Thymus (tissue), 14 donors: ENCODE measurements at places on chromosomes 5 and 9.

GRCh38 chr9:76827296-76828080 lies 63.2 kb downstream of the PCA3 start:
- no peak overlapping the region for H3K27ac ChIP-seq
- H3K36me3 ChIP-seq = no peaks in the 10 kb centered on the region
- no peak overlapping the region for H3K4me3 ChIP-seq
- H3K4me1 ChIP-seq = no peaks in the 10 kb centered on the region
- DNase-seq = no peak

- H3K36me3 ChIP-seq = peaks cover 26% of the 10 kb centered on the region
- H3K4me1 ChIP-seq = no peaks in the 10 kb centered on the region
- no peak overlapping the region for H3K27ac ChIP-seq
- H3K27me3 ChIP-seq = no peaks in the 10 kb centered on the region
- no peak for DNase-seq
- no peak overlapping the region for H3K4me3 ChIP-seq
These were observed 415.4 kb downstream of the KDM4C start for GRCh38 chr9:7173139-7173538.

GRCh38 chr5:116521173-116521872 lies 53.3 kb downstream of the SEMA6A start:
- no peak overlapping the region for H3K4me3 ChIP-seq
- H3K36me3 ChIP-seq = no peaks in the 10 kb centered on the region
- peaks cover 2% of the 10 kb centered on the region for H3K4me1 ChIP-seq

GRCh38 chr9:83334320-83334719 lies 203.9 kb downstream of the FRMD3 start:
- no peaks in the 10 kb centered on the region for H3K36me3 ChIP-seq
- no peak overlapping the region for H3K27ac ChIP-seq
- no peaks in the 10 kb centered on the region for H3K4me1 ChIP-seq

GRCh38 chr9:83477571-83477970 lies 60.6 kb downstream of the FRMD3 start:
- no peaks in the 10 kb centered on the region for H3K27me3 ChIP-seq
- H3K4me3 ChIP-seq = no peak overlapping the region
- no peaks in the 10 kb centered on the region for H3K36me3 ChIP-seq
- DNase-seq = no peak

DNA sequence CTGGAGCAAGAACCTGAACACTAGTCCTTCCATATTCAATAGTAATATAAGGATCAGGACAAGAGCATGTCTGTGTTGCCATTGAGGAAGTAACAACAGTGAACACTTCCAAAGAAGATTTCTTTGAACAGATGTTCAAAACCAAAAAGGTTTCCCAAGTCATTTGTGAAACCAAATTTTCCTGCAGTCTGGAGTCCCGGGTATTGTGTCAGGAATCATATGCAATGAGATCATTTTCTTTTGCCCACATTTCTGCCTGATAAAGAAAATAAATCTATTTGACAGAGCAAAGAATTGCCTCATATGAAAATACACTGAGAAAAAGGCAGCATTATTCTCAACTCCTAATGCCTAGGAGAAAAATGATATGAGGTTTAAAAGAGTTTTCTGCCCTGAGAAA lies 151.7 kb downstream of the SNX18 start:
- H3K27me3 ChIP-seq = no peaks in the 10 kb centered on the region
- H3K4me1 ChIP-seq = peaks cover 3% of the 10 kb centered on the region
- no peak for DNase-seq
- no peak overlapping the region for H3K27ac ChIP-seq
- no peaks in the 10 kb centered on the region for H3K36me3 ChIP-seq
- no peak overlapping the region for H3K4me3 ChIP-seq

DNA sequence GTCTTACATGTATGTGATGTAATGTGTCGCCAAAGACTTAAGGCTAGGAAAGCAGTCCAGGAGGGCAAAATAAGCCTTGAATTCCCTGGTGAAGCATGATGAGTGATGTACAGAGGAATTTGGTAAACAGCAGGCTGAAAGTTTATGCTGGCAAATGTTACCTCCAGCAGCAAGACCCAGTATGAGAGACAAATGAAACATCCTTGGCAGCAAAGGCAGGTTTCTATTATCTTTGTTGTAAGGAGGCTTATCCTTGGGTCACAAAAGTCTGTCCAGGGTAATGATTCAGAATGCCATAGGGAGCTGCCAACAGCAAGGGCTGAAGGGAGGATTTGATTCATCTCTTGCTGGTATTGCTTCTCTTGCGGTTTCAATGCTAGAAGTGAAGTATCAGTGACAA lies 75.9 kb upstream of the HTR4 start:
- no peak for DNase-seq
- no peaks in the 10 kb centered on the region for H3K36me3 ChIP-seq
- H3K27ac ChIP-seq = no peak overlapping the region
- H3K4me3 ChIP-seq = no peak overlapping the region
- H3K27me3 ChIP-seq = no peaks in the 10 kb centered on the region
- H3K4me1 ChIP-seq = no peaks in the 10 kb centered on the region

- H3K4me1 ChIP-seq = peaks cover 27% of the 10 kb centered on the region
- peaks cover 21% of the 10 kb centered on the region for H3K36me3 ChIP-seq
- DNase-seq = peak; percentile 61
- peaks cover 13% of the 10 kb centered on the region for H3K27me3 ChIP-seq
These were observed at the start of gene CIZ1 for GRCh38 chr9:128191406-128192046. Gene CIZ1, minus strand, starts transcription at chr9:128191572. Its CDS starts 715 bp downstream, at chr9:128190857.

GRCh38 chr5:164359260-164360255 lies 854.1 kb downstream of the MAT2B start:
- no peak overlapping the region for H3K27ac ChIP-seq
- no peak for DNase-seq
- no peaks in the 10 kb centered on the region for H3K36me3 ChIP-seq
- no peak overlapping the region for H3K4me3 ChIP-seq
